ENCODE measurements at places on chromosomes 1 and 21. TPM values are rescaled to one million over a fixed set of nuclear protein-coding genes. Genes with fewer than 3 reads are reported as not detected.

KRTAP11-1 gene
- total RNA-seq: 2.5 TPM

SPATA21 gene
- total RNA-seq: not detected

TFAP2E gene
- total RNA-seq: 5.4 TPM

LGR6 gene
- total RNA-seq: 2.7 TPM

DNA sequence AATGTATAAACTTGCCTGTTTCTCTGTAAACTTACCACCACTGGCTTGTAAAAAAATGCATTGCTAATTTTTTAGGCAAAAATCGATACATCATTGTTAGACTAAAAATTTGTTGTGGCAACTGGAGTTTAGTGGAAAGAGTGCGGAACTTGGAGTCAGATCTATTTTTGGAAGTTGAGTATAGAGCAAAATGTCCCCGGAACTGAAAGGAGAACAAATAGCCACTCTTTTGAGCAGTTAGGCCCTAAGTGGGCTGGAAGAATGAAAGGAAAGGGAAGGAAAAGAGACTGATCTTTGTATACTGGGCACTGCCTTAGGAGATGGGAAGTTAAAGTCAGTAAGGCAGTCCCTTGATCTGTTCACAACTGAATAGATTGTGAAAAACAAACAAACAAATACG is 30.2 kb downstream of the OPTC start:
- DNase-seq: no peak

NKAIN1 gene
- total RNA-seq: 1.4 TPM

DNA sequence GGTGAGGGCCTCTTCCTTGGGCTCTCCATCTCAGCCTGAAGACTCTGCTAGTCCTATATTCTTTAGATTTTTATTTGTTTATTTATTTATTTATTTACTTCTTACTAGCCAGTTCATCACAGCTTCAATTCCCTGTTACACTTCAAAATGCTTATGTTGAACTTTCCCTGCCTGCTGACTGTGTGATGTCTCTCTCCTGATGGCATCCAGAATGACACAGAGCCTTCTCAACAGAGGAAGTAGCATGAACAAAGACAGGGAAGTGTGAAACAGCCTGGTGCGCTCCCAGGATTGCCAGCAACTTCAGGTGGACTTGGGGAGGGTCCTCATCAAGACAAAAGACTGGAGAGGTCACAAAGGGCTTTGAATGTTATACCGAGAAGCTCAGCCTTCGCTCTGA is 4.3 kb upstream of the IPO13 start:
- no peak for DNase-seq

DNA sequence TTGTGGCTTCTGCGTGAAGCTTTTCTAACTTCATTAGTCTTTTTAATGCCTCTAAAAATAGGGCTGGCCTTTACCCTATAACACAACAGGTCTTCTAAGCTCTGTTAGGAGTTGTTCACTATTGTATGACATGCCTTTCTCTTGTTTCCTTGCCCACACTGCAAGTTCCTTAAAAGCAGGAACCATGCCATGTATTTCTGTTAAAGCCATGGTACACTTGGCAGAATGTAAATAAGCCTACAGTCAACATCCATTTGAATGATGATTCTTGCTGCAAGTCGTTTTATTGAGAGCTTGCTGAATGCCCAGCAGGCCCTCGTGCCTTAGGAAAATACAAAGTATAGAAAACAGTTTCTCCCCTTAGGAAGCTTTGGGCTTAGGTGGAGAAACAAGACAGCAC is 214.6 kb downstream of the DUSP10 start:
- no peak for DNase-seq

RGS4 gene
- total RNA-seq: not detected

- DNase-seq: peak; percentile 72
These were observed 71.0 kb downstream of the FOXD2 start for GRCh38 chr1:47508702-47509431.

DNA sequence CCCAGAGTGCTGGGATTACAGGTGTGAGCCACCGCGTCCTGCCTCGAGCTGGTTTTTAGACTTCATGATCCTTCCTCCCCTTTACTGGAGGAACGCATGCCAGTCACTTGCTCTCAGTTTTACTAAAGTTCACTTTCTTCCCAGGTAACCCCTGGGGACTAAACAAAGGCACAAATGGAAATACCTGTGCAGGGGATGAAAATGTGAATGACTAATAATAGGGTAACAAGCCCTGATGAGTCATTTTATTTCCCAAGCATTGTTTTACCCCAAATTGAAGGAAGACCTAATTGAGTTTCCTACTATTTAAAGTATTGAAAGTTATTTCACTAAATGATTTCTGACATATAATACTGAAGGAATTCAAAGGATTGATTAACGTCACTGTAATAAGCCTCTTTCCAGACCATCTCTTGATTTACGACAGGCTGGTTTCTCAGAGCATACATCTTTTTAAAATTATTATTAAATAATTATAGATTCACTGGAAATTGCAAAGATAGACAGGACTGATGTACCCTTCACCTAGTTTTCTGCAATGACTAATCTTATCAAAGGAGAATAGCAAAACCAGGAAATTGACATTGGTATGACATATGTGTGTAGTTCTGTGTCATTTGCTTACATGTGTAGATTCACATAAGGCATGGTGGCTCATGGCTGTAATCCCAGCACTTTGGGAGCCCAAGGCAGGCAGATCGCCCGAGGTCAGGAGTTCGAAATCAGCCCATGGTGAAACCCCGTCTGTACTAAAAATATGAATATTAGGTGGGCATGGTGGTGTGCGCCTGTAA is 53.2 kb upstream of the SOD1 start:
- DNase-seq: no peak

DNA sequence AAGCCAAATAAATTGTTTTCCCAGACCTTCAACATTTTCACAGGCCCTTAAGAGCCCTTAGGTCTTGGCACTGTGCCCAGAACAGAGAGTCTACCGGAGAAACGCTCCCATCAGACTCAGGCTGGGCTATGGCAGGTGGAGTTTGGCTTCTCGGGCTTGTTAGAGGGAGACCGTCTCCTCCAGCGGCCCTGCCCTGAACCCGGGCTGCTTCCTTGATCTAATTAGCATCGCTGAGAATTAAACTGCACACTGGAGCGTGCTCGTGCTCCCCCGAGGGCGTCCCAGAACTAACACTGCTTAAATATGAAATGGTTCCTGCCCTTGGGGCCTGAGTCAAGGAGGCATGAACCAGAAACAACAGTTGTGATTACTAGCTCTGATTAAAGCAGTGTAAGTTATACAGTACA is 634.4 kb downstream of the MATN1 start:
- no peak for DNase-seq

DNA sequence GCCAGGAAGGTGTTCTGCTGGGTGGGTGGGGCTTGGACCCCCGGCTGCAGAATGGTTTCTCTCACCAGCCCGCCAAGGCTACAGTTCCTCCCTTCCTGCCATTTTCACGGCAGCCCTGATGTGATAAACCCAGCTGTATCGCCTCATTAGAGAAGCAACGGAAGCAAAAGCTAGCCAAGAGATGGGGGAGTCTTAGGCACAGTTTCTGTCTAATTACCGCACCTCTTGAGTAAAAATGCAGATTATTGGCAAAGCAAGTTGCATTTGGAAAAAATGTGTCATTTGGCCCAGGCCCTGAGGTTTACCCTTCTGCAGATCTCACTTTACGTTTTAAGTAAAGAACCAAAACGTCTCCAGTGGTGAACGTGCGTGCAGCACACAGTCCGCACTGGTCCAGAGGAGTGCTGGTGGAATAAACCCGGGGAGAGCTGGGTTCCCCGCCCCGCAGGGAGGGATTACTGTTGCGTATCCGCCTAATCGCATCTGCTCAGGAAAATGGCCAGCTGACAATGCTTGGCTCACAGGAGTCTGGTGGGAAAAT is 109.9 kb downstream of the GALNT2 start:
- DNase-seq: peak; percentile 46

DNA sequence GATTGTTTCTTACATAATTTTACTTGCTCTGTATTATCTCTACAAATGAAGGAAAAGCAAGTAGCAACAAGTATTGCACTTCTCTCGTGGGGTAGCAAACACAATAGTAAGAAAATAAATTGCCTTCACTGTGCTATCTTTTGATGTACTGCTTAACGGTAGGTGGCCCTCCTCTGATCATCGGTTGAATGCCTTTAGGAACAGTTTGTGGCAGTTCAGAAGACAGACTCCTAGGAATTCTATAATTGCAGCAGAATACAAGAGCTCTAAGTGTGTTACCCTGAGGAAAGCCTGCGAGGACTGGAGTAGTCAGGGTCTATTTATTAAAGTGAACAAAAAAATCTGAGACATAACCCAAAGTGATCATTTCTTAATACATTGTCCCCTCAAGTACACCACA is 1135.9 kb downstream of the KCNT2 start:
- DNase-seq: no peak

DNA sequence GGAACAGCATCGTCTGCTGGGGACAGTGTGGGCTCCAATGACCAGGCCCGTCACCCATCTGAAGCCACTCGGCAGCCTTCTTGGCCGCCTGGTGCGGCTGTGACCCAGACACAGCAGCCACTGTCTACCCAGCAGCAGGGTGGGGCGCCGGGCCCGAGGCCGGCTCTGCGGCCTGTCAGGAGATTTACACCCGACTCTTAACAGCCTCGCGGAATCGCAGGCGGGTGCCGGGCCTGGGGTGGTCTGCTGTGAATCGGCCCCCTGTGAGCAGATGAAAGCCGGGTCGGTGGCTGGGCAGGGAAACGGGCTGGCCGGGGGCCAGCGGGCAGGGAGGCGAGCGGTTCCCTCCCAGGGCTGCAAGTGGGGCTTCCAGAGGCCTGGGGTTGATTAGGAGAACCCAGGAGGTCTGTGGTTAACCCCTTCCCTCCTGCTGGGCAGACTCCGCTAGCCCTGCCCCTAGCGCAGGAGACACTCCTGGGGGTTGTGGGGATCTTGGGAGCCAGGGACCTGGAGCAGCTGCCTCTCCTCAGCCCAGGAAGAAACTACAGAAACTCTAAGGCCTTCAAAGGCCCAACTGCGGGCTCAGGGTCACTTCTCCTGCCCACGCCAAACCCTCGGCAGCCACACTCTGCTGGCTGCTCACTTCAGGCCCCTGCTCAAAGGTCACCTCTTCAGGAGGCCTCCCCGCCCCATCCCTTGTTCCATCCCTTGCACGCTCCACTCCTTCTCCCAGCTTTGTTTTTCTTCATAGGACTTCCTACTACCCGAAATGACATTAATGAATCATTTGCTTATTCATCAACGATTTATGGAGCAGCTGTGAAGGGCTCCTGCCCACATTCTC is 15.6 kb downstream of the RUNX3 start:
- DNase-seq: no peak

DNA sequence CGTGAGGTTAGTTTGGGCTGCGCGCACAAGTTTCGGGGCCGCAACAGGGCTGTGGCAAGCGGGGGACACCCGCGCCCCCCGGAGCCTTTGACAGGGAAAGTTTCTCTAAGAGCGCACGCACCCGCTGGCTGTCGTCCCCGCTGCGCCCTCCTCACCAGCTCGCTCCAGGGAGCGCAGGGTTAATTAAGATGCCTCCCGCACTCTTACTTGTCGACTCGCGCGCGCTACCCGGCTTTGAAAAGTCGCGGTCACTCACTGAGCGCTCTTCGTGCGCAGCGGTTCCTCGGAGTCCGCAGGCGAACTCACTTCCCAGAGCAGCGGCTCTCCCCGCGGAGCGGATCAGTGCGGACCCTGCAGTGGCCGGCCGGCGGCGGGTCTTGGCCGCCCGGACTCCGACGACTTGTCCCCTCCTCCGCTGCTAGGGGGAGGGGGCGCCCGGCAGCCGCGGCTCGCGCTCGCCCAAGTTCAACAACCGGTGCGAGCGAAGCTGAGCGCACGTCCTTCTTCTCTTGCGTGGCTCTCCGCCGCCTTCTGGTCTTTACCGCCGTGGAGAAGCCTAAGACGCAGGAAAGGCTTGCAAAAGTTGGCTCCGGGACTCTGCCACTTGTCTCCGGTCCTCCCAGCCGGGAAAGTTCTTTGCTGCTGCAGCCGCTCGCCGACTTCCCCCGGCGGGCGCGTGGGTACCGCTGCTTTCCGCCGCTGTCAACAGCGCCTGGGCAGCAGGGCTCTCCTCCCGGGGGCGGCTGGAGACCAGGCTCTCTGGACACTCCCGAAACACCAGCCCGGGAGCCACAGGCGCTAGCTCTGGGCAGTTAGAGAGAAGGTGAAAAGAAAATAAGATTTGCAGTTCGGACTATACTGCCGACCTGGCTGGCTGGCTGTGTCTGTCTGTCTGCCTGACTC is 506 bp downstream of the JUN start:
- DNase-seq: peak; percentile 93

GRCh38 chr1:181743878-181744312 is 260.6 kb downstream of the CACNA1E start:
- no peak for DNase-seq

DNA sequence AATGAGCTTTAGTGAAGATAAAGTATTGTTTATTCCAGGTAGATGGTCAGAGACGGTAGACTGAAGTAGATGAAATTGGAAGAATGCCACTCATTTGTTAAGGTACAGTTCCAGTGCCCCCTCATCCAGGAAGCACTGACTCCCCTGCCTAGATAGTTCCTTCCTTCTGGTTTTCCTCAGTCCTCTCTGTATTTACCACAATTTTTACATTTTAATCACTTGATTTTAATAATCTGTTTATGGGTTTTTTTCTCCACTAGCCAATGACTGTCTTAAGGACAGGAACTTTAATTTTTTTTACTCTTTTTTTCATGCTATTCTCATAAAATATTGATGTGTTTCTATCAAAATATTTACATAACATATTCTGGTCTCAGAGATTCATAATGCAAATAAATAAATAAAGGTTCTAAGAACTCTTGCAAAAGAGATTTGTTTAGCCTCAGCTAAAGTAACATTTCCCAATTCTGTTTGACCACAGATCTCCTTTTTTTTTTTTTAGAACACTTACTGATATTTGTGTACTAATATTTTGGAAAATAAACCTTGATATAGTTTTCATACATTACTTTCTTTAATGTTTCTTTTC is 651.6 kb downstream of the PLPP3 start:
- no peak for DNase-seq

EXO5 gene
- 4.2 TPM for total RNA-seq

GRCh38 chr1:52403566-52404115 is 582 bp downstream of the ORC1 start:
- no peak for DNase-seq

DNA sequence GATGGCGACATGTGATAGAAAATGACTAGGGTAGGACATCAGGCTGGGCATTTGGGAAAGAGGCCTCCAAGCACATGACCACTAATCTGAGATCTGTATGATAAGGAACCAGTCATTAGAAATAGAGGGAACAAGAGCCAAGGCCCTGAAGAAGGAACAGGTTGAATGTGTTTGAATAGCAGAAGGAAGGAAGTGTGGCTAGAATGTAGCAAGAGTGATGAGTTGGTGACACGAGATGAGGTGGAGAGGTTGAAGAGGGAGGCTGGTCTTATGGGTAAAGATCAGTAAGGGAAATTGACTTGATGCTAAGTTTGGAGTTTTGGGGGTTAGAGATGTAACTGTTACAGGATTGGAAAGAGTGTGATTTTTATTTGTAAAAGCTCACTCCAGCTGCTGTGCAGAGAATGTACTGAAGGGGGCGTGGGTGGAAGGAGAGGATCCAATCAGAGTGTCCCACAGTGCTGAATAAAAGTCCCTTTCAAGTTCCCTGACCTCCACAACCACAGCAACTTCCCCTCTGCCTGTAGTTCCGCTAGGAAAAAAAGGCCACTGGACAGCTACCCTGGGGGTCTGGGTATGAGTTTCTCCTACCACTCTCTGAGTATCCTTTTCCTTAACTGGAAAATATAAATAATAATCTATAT is 295.0 kb downstream of the OMA1 start:
- DNase-seq: no peak

All from lower leg skin (tissue), 4 donors.